BE2C (cell line): ENCODE measurements at places on chromosomes 2 and 18.
A peak's percentile ranks its signal among the peaks of the same experiment; 100 is the strongest.

- peak; percentile 36 for DNase-seq
These were observed 7.4 kb upstream of the TEX261 start for GRCh38 chr2:71001981-71002570.

- DNase-seq = no peak
These were observed 1.1 kb downstream of the KCNJ3 start for GRCh38 chr2:154699575-154699930.

DNA sequence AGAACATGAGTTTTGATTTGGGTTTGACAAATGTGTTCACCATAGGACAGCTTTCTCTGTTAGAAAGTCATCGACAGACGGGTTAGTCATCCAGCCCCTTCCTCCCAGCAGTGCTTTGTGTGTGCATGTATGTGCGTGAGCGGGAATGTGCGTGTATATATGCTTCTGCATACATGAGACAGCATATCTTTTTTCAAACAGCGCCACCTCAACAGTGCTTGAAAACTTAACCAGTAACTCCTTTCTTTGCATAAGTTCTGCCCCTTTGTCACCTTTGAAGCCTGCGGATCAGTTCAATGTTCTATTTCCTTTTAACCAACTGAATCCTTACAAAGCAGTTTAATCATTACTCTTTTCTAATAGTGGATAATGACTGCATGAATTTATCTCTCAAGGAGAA, 351.4 kb downstream of the LPIN1 start:
- DNase-seq = no peak

- no peak for DNase-seq
These were observed 64.6 kb upstream of the CDCA7 start for GRCh38 chr2:173290046-173290445.

DNA sequence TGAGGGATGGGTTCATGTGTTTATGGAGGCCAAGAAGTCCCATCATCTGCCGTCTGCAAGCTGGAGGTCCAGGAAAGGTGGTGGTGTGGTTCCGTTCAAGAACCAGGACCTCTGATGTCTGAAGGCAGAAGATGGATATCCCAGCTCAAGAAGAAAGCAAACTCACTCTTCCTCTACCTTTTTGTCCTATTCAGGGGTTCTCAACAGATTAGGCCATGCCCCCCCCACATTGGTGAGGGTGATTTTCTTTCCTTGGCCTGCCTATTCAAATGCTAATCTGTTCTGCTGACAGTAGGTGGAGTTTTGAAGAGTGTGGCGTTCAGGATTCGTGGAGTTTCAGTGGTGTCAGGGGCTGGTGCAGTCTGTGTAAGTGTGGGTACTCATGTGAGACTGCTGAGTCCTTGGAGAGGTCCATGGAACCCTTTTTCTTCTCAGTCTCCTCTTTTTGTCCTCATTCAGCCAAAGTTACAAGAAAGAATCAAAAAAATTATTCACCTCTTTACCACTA, 5.9 kb downstream of the MSL3B start:
- DNase-seq = no peak

DNA sequence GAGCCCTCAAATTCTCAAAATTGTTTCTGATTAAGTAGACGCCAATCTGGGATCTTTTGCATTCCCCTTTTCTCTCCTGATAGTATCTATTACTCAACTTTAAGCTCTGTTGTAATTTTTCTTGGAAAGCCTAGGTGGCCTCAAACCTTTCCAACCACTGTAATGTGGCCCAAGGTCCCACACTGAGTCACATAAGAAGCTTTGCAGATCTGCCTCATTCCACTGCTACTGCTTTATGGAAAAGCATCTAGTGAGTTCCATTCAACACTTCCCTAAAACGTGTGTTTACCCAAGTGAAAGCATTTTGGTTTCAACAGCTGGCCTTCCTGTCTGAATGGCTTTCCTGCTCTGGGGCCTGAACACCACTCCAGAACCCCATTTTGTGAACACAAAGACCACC, 493.6 kb upstream of the SPHKAP start:
- no peak for DNase-seq

DNA sequence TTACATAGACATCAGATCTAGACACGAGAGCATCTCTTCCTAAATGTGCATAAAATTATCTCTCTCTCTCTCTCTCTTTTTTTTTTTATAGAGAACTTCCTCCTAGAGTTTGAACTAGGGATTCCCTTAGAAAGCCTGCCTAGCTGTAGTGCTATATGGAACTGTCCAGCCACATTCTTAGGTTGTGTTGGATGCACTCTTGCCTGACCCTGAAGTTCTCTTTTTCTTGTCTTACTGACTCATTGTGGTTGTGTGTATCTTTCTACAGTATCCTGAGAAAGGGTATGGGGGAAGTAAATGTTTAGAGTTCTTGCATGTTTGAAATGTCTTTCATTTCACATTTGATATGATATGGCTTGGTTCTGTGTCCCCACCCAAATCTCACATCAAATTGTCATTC, 368.2 kb downstream of the CDH2 start:
- no peak for DNase-seq

DNA sequence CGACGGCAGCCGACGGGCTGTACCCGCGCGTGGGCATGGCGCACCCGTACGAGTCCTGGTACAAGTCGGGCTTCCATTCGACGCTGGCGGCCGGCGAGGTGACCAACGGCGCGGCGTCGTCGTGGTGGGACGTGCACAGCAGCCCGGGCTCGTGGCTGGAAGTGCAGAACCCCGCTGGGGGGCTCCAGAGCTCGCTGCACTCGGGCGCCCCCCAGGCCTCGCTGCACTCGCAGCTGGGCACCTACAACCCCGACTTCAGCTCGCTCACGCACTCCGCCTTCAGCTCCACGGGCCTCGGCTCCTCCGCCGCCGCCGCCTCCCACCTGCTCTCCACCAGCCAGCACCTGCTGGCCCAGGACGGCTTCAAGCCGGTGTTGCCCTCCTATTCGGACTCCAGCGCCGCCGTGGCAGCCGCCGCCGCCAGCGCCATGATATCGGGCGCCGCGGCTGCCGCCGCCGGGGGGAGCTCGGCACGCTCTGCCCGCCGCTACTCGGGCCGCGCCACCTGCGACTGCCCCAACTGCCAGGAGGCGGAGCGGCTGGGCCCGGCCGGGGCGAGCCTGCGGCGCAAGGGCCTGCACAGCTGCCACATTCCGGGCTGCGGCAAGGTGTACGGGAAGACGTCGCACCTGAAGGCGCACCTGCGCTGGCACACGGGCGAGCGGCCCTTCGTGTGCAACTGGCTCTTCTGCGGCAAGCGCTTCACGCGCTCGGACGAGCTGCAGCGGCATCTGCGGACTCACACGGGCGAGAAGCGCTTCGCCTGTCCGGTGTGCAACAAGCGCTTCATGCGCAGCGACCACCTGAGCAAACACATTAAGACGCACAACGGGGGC, 2.0 kb downstream of the SP9 start:
- DNase-seq = peak; percentile 33

GRCh38 chr2:235958221-235958930, 209.8 kb downstream of the GBX2 start:
- no peak for DNase-seq

GRCh38 chr18:55264108-55264507, 304.8 kb upstream of the CCDC68 start:
- DNase-seq = no peak

DNA sequence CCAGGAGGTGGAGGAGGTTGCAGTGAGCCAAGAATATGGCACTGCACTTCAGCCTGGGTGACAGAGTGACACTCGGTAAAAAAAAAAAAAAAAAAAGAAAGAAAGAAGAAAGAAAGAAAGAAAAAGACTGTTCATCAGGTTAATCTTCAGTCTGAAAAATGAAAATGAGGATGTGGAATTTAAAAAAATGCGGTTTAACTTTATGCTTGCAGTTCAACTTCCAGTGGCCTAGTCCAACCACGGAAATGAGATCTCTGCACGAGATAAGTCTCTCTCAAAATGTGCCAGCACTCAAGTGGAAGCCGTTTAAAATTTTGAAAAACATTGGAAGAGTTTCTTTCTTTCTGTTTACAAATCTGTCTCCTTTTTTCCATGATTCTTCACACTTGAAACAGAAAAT, 112.1 kb downstream of the DOCK10 start:
- no peak for DNase-seq

DNA sequence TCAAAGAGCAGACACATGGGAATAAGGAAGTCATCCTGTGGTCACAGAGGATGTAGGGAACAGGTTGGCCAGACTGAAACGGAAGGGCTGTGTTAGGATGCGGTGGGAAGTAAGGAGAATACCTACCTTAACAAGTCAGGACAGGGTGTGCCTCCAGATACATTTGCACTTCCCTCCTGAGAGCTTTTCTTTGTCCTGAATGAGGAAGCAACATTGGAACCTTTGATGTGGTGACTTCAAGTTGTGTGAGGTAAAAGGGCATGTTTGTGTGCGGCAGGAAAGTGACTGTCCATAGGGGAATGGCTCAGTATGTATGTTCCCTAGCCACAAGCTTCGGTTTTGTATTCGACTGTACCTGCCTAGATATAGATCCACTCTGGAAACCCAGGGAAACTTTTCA, 24.9 kb upstream of the LRRTM1 start:
- no peak for DNase-seq

- no peak for DNase-seq
These were observed 5.7 kb upstream of the SNED1 start for GRCh38 chr2:240992572-240993291.

DNA sequence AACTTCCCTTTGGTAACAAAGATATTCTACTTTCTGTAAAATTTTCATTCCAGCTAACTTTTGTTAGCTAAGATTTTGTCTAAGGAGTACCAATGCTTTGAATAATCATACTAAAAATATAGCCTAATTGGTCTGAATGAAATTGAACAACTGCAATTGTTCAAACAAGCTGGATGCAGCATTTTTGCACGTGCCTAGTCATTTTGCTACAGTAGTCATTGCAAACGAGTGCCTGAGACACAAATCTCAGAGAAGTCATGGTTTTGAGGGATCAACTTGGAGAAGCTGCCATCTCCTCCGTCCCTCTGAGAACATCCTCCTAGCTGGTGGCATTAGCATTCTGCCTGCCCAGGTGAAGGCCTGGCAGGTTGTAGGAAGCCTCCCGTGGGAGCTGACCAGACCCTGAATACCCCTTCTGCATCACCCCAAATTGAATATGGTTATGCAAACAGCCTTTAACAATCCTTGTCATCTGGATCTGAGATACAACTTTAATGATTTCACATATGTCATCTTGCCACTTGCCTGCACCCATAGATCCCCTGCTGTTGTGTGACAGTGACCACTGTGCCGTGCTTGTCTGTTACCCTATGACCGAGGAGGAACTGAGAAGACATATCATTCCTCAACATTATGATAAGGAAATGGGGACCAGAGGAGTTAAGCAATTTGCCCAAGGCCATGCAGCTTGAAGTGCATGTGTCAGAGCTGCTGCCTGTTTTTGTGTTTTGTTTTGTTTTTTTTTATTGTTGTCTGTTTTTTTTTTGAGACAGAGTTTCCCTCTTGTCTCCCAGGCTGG, 29.1 kb upstream of the MGAT4A start:
- DNase-seq = no peak

DNA sequence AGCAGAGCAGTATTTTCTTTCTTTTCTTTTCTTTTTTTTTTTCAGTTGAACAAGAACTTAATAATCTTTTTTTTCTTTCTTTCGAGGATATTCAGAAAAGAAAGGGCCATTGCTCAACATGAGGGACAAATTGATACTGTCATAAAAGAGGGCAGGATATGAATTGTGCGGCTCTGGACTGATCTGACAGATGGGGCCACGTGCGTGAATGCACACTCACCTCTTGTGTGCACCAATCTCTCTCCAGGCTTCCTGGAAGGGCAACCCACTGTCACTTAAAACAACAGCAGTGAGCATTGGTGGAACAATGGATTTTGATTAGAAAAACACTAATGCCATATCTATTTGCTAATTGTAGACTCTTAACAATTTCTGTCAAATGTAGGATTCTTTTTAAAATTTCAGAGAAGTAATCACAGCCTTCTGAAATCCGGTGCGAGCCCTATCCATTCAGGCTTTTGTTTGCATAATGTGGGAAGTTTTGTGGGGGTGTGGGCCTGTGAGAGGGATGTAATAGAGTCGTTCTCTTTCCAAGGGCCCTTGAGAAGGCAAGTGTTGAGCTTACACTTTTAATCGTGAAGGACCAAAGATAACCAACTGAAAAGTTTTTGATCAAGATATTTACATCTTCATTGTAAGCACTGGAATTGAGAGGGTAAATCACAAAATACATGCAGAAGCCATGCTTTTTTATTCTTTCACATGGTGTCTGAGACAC, 298.8 kb downstream of the SP3 start:
- no peak for DNase-seq

DNA sequence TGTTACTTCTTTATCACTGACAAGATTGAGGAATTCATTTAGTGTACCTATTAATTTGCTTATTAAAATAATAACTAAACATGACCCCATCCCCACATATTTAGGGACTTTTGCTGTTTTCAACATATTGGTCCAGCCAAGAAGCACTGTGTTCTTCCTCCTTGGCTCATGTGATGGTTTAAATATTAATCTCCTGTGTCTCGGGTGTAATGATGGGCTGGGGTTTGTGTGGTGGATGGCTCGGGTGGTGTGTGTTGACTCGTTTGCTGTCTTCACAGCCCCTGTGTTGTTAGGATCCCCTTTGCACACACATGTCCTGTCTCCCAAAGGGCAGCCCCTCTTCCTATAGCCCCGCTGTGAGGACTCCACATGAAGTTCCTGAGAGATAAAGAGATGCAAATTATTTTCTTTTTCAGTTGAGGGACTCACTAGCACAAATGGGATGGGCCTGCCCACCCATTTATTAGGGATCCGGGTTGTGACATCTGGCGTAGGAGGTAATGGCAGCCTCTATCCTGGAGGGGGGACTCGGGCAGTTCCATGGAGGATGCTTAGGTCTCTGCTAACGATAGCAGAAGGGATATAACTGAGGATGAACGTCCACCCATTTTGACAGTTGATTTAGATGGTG, 53.4 kb downstream of the FHOD3 start:
- no peak for DNase-seq

- no peak for DNase-seq
These were observed 3.4 kb upstream of the IGFBP2 start for GRCh38 chr2:216629784-216630183.

DNA sequence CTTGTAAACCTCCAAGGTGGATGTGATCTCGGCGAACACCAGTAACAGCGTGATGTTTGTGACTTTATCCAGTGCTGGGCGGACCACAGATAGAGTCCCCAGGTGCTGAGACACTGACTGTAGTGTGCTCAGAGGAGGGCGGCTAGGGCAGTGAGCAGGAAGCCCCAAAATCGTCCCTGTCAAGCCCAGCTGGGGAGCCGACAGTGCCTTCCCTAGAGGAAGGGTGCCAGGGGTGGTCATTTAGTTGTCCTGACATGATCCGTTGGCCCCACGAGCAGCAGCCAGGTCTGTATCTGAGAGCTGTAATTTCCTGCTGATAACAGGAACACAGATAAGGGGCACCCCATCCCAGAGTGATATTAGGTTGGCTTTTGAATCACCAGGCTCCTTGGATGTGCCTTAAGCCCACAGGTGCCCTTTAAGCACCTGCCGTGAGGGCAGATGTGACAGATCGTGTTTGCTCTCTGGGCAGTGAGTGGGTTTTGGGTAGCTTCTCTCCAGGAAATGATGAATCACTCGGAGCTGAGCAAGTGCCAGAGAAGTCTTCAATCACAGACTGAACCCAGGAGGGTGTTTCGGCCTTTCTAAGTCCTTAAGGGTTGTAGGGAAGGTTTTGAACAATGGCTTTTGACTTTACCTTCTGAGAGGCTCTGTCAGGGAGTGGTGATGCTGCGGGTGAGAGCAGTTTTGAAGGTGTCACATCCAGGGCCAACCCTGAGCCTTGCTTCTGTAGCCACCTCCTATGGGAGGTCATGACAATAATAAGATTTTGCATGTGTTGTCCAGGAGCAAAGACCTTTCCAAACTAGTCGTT, 7.7 kb downstream of the LPIN1 start:
- peak; percentile 45 for DNase-seq

GRCh38 chr2:196171946-196172345, 568 bp upstream of the STK17B start:
- no peak for DNase-seq

- no peak for DNase-seq
These were observed 1.0 kb upstream of the LDAH start for GRCh38 chr2:20823917-20824316.
